ENCODE measurements at places on chromosomes 3 and 15.

- no peak for DNase-seq
These were observed 149.9 kb upstream of the RASGRP1 start for GRCh38 chr15:38714309-38715072.

DNA sequence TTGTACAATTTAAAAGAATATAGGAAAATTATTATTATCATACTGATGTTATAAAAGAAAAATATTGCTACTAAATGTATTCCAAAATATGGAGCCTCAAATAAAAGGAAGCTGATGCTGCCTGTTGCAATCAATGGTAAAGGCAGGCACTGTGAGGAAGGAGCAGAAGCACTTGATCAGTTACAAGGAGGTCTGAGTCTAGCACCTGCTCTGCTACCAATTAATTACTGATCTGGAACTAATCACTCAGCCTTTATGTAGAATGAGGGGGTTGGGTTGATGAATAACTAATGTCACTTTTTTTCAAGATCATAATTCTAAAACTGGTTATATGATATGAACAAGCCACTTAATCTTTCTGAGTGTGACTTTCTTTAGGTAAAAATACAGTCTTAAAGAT, 5.5 kb downstream of the ADGRG7 start:
- no peak for DNase-seq

DNA sequence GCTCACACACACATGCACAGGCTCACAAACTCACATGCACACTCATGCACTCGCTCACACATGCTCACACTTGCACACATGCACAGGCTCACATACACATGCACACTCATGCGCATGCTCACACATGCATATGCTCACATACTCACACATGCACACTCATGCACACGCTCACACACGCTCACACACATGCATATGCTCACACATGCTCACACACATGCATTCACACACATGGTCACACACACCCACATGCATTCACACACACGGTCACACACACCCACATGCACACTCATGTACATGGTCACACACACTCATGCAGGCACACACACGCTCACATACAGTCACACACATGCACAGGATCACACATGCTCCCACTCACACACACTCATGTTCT, 132.8 kb upstream of the SMAD3 start:
- DNase-seq = no peak

- DNase-seq = no peak
These were observed 1121.2 kb downstream of the NSUN3 start for GRCh38 chr3:95184038-95184437.

DNA sequence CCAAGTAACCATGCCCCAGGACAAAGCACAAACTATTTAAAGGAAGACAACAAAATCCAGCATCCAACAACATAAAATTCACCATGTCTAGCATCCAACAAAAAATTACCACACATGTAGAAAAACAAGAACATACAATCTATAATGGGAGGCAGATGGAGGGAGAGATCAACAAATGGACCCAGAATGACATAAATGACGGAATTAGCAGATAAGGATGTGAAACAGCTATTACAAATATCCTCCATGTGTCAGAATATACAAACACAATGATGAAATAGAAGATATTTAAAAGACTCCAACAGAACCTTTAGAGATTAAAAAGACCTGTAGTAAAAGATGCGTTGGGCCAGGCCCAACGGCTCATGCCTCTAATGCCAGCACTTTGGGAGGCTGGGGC, 10.8 kb downstream of the LYSMD4 start:
- DNase-seq = no peak

GRCh38 chr3:45109771-45110508, 36.2 kb downstream of the CDCP1 start:
- no peak for DNase-seq

DNA sequence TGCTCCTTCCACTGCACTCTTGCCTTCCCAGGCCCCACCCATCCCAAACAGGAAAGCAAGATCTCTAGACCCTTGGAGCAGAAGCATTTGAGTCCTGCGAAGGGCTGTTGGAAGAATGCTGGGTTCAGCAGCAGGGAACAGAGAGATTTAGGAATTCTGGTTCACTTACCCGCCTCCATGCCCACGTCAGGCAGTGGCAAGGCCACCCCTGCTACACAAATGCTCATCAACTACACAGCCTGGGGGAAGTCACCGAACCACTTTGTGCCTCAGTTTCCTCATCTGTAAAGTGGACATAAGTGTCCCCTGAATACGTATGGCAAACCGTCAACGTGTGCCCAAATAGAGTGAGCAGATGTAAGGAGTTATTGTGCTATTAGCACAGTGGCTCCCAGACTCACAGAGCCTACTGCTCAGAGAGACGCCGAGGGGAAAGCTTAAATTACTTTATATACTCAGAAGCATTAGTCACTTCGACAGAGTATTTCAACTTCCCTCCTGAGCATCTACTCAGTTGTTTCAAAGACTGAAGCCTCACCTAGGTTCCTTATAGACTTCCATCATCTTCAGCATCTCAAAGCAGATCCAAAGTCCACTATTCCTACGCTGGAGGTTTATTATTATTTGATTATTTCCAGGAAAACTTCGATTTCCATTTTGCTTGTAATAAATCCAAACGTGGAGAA, 905 bp downstream of the HOMER2 start:
- no peak for DNase-seq

GRCh38 chr3:32603064-32603463, 32.4 kb upstream of the DYNC1LI1 start:
- DNase-seq = no peak

DNA sequence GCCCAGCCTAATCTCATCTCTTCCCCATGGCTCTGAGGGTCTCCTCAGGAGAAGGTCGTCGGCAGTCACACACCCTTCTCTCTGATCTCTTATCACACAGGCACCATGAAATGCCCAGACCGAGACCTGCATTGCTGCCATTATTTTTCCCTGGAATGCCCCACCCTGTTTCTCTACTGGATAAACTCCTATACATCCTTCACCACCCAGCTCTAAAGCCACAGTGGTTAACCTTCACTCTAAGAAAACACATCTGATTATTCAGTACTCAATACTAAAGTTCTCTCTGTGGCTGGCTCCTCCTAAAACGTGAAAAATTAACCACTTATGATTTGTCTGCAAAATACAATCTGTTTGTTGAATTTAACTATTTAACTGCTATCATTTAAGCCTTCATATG, 43.3 kb downstream of the RORA start:
- DNase-seq = no peak

GRCh38 chr3:194147679-194148078, 11.7 kb downstream of the HES1 start:
- no peak for DNase-seq

- no peak for DNase-seq
These were observed 176.4 kb downstream of the TNIK start for GRCh38 chr3:171283848-171284222.

DNA sequence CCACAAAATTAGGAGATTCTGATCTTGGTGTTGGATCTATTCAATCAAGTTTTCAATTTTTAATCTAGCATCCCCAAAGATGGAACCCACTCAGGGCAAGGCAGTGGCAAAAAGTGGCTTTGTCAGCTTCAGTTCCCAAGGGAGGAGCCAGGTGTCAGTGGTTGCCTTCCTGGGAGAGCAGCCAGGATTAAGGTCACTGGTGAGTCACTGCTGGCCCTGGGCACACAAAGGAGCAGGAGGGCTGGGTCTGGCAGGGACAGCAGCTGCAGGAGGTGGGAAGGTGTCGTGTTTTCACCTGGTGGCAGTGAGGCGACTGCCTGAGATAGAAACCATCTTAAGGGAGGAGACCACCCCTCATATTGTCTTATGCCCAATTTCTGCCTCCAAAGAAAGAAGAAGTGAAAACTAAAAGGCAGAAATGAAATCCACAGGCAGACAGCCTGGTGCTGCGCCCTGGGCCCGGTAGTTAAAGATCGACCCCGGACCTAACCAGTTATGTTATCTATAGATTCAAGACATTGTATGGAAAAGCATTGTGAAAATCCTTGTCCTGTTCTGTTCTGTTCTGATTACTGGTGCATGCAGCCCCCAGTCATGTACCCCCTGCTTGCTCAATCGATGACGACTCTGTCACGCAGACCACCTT, 5.9 kb upstream of the KLHL25 start:
- DNase-seq = no peak

DNA sequence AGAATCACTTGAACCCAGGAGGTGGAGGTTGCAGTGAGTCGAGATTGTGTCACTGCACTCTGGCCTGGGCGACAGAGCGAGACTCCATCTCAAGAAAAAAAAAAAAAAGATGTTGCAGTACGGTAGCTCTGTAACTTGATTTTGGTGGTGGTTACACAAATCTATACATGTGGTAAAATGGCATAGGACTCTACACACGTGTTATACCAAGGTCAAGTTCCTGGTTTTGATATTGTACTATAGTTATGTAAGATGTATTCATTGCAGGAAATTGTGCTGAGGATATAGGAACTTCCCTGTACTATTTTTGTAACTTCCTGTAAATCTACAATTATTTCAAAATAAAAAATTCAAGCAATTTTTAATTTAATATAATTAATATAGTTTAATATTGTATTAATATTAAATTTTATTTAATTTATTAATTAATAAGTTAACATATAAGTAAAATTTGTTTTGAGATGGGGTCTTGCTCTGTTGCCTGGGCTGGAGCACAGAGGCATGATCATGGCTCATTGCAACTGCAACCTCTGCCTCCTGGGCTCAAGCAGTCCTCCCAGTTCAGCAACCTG, 9.9 kb downstream of the MYD88 start:
- DNase-seq = no peak

GRCh38 chr3:62367763-62368195, 5.6 kb downstream of the FEZF2 start:
- DNase-seq = no peak

DNA sequence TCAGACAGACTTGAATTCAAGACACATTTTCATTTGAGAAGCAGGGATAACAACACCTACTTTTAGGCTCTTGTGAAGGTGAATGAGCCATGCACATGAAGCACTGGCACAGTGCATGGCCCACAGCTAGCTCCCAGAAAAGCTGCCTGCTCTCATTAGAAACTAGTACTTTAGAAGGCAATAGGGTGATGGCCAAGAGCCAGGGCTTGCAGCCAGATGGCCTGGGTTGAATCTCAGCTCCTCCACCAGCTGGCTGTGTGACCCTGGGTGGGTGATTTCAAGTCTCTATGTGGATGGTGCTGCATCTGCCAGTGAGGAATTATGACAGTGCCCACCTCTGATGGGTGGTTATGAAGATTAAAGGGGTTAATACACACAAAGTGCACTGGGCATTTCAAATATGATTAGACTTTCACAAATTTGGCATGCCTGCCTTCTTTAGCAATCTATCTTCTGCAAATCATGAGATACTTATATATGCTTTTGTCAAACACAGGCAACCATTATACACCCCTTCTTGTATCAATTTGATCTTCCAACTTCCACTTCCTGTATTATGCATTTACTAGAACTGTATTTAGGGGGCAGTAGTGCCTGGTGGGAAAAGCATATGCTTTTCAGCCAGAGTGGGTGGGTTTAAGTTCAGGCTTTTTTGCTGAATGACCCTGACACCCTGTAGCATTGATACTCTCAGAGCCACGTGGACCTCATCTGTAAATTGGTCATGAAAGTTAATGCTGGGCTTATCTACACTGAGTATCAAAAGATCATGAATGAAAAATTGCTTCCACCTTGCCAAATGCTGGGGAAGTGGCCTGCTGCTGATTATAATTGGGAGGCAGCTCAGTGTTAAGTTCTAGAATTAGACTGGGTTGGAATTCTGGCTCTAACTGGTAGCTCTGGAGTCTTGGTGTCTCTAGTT, 34.7 kb upstream of the RBP1 start:
- no peak for DNase-seq

GRCh38 chr15:67509918-67510317, 11.0 kb upstream of the C15orf61 start:
- no peak for DNase-seq

DNA sequence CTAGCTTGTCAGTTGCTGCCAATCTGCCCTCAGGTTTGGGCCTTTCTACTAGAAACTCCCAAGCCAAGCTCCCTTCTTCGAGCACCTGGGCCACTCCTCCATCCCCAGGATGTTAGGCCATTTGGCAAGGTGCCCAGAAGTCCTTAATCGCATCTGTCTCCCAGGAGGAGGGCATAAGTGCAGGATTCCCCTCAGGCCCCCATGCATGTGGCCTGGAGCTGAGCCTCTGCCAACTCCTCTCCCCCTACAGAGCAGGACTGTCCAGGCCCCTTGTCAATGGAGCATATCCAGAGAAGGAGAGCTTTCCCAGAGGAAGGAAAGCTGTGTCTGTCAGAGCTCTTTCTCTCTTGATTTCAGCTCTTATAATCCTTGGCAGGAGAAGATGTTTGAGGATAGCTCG, 182.6 kb upstream of the ROPN1 start:
- DNase-seq = no peak

DNA sequence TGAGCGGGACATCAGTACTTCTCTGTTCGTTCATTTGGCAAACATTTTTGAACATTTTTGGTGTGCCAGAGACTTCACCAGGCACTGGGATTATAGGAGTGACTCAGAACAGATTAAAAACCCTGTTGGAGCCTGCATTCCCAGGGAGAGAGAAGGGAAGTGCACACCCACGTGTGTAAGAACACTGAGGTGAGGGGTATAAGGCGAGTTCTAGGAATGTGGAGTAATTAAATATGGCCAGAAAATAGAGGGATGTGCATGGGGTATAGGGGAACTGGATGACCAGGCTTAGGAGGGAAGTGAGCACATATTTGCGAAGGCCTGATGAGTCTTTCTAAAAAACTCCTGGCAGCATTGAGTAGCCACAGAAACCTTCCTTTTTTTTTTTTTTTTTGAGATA, 401.2 kb upstream of the C2CD4B start:
- DNase-seq = no peak

DNA sequence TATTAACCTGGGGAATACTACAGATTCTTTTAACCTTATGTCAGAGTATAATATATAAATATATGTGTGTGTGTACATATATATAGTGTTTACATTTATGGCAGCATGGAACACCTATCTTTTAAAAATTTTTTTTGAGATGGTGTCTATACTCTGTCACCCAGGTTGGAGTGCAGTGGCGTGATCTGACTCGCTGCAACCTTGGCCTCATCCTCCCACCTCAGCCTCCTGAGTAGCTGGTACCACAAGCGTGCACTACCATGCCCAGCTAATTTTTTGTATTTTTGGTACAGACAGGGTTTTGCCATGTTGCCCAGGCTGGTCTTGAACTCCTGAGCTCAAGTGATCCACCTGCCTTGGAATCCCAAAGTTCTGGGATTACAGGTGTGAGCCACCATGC, 18.5 kb upstream of the ERICH6 start:
- no peak for DNase-seq

DNA sequence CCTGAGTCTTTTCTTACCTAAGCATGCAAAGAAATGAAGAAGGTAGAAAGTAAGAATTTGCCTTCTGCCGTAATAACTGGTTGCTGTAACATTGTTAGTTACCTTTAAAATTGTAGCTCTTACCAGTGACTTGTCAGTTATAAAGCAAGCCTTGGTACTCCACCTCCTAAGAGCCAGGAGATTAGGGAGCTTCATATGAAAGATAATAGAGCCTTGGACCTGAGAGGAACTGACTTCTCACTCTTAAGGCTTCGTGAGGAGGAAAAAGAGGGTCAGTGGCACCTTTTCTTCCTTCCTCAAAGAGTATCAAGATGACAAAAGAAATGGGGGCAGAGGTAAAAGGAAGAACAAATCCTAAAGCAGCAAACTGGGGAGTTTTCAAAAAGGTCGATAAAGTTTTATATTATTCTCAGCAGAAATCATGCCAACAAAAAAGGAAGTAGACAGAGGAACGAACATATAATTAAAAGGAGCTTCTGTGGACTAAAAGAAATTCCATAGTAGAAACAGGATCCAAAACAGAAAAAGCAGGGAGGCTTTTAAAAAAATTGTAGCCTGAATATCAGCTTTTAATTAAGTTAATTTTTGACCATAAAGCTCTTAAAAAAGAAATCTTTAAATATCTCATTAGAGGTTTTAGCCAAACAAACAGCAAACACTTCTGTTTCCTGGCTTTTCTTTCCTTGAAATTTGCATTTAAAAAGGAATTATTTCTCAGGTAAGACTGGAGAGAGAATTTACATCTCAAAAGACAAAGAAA, 847.1 kb upstream of the ALCAM start:
- DNase-seq = no peak

Measured in cardiac septum (tissue), 1 donor.